Activated T-helper 2 cell treated with anti-CD3 and anti-CD28 coated beads, Interferon-gamma antibody, Interleukin-2, Interleukin-4, amounts not matched to agents 10 μg/mL and 5 μg/mL and 100 μg/mL, durations not matched to agents 14 hours and 24 hours and 36 hours (primary cell): ENCODE measurements at places on chromosomes 13 and 19. TPM values are rescaled to one million over a fixed set of nuclear protein-coding genes. Genes with fewer than 3 reads are reported as not detected.

- peak; percentile 86 for DNase-seq
These were observed 13.0 kb upstream of the JUND start for GRCh38 chr19:18294467-18294864.

GRCh38 chr13:111460548-111461444 lies 140.4 kb downstream of the TEX29 start:
- no peak for DNase-seq

DNA sequence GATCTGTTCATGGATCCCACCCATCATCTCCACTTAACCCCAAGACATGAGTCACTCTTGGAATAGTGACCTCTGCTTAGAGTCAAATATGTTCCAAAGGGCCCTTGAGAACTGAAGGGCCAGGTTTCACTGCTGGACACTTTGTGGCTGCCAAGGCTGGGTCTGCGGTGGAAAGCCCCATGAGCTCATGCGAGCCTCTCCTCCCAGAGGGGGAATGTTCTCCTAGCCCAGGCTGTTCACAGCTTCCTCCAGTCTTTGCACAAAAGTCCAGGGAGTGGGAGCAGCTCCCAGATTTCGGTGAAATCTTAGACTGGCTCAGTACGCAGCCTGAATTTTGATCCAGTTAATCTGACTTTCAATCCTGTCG lies 732 bp upstream of the DCLK1 start:
- no peak for DNase-seq

Gene ICAM5
- 2.6 and 3.5 TPM in 2 replicates for total RNA-seq

Gene ZNF274
- total RNA-seq, result 18.4 and 19.9 TPM in 2 replicates

Gene NCR1
- not detected in 2 replicates for total RNA-seq
